ENCODE measurements at places on chromosomes 2 and 18.

DNA sequence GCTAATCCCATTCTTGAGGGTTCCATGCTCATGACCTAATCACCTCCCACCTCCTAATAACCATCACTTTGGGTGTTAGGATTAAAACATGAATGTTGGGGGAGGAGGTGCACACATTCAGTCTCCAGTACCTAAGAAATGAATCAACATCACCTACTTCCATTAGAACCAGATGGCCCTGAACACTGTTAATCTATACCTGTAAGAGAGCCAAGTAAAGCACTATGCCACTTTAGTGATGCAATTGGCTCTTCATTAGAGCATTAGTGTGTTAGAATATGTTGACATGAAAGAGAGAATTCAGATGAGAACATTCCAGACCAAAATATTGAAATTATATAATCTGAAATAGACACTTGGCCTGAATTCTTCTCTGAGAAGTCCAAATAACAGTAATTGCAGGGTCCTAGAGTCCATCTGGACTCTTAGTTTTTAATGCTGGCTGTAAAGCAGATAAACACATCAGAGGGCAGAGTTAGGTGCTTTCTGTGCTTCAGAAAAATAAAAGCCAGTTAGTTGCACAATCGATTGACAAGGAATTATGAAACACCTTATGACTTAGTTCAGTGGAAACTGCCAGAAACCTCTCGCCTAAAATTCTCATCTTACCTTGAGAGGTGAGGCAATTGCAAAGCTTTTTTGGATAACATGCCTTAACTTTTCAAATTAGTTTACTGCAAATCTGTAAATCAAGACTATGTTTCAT lies 923.7 kb downstream of the SLC4A3 start:
- DNase-seq = no peak

DNA sequence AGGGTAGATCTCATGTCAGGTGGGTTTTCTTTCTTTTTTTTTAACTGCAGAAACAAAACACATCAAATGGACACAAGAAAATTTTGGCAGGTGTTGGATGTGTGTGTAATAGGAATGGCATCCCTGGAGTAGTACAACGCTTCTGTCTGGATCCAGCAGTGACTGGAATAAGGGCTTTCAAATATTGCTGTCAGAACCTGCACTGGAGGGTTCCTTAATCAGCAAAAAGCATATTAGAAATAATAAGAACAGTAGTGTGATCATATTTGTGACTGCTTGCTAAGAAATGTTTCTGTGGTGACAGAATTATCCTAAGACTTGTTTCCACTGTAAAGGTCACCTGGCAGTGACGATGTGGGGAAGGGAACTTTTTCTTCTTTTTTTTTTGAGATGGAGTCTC lies 30.8 kb downstream of the CREG2 start:
- no peak for DNase-seq

DNA sequence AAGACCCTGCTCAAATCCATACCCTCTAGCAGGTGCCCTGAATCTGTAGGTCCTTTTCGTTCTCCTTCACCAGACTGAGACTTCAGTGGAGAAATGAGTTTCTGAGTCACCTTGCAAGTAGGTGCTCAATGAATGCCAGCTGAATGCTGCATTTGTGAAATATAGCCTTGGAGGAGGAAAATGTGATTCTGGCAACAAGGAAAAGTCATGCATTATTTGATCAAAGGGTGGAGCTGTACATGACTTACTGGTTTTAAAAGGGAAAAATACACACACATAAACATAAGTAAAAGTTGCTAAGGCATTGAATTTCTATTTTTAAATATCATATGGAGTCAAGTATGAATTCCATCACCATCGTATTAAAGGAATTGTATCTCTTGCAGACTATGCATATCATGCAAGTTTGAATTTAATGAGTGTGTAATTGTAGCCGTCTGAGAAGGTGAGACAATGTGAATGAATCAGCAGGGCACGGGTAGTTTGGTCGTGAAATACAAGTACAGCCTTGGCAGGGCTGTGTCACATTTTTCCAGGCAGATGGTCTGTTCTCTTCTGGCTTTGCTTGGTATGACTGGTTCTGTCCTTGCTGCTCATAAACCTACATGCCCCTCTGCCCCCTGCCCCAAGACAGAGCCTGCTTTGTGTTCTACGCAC lies 160.8 kb downstream of the COL6A3 start:
- no peak for DNase-seq

GRCh38 chr2:190181123-190181669 lies 118.7 kb upstream of the MSTN start:
- DNase-seq = no peak

GRCh38 chr2:104868505-104868866 lies 14.6 kb downstream of the POU3F3 start:
- DNase-seq = no peak

- DNase-seq = peak; percentile 35
Observed at GRCh38 chr2:192195548-192196418, 1.1 kb upstream of the TMEFF2 start.

- DNase-seq = no peak
Observed at GRCh38 chr2:187890690-187891089, 336.5 kb upstream of the TFPI start.
